ENCODE measurements at places on chromosomes 16 and 17.
A peak's percentile ranks its signal among the peaks of the same experiment; 100 is the strongest.

DNA sequence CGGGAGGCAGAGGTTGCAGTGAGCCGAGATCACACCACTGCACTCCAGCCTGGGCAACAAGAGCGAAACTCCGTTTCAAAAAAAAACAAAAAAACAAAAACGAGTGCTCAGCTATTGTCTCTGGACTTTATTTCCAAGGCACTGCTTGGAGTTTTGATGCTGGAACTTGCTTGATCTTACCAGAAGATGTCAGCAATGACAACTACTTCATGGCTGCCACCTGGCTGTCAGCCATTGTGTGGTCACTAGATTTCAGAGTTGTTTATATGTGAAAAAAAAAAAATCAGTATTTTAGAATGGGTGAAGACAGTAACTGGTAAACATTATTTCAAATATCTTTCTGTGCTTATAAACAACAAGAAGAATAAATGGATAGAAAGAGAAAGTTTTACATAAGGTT, 26.3 kb upstream of the OR4D1 start:
- DNase-seq = no peak

DNA sequence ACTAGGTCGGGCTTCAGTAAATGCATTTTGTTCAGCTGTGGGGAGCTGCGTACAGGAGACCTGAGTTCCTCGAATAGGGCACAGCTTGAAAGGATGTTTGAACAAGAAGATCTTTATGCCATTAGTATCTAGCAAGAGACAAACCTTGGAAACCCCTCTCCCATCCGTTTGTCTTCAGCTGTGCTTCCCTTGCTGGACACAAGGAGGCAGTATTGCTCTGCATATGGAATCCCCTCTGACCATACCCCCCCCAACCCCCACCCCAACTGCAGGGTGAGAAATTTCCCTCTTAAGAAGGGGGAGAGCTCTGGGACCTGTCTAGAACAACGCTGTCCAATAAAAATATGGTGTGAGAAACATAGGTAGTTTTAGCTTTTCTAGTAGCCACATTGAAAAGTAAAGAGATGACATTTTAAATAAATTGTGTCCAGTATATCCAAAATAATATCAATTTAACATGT, 1.6 kb downstream of the MRM1 start:
- no peak for DNase-seq

GRCh38 chr16:89449726-89450335, 40.5 kb downstream of the ANKRD11 start:
- DNase-seq = no peak

GRCh38 chr17:48724251-48725003, 1.4 kb downstream of the PRAC2 start:
- peak; percentile 63 for DNase-seq

DNA sequence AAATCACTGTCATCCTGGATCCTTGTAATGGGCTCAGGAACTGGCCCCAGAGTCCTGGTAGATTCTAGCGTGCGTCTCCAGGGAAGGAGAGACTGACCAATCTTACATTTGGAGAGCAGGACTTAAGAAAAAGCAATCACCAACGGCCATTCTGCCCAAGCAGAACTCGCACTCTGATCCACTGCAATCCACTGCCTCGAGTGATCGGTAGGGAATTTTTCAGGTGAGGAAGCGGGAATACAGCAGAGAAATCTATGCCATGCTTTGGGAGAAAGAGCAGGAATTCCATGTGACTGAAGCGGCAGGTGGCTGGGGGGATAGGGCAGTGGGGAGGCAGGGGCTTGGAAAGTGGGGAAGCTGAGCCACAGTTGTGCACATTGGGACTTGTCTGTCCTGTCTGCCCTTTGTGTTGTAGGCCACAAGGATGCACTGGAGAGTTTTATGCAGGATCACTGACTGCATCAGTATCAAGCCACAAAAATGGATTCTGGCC, 143.9 kb upstream of the HS3ST2 start:
- no peak for DNase-seq

DNA sequence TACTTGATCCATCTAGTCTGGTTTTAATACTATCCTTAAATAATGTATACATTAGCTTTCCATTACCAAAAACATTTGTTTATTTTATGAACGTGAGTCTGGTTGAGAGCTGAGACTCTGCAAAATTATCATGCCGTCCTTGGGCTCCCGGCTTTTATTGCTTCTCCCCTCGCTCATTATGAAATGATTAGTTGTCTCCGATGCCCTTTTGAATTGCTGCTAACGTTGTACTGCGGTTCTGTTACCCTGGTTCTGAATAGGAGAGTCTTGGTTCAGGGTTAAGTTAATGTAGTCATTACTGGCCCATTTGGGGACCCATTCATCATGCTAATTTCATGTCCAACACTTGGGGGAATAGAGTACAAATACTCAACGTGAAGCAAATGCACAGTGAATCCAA, 12.8 kb downstream of the XYLT1 start:
- no peak for DNase-seq

- no peak for DNase-seq
Measured at GRCh38 chr17:4443476-4443875, 9.7 kb downstream of the SPNS3 start.

GRCh38 chr17:45640141-45640850, 143.8 kb upstream of the CRHR1 start:
- DNase-seq = peak; percentile 53

DNA sequence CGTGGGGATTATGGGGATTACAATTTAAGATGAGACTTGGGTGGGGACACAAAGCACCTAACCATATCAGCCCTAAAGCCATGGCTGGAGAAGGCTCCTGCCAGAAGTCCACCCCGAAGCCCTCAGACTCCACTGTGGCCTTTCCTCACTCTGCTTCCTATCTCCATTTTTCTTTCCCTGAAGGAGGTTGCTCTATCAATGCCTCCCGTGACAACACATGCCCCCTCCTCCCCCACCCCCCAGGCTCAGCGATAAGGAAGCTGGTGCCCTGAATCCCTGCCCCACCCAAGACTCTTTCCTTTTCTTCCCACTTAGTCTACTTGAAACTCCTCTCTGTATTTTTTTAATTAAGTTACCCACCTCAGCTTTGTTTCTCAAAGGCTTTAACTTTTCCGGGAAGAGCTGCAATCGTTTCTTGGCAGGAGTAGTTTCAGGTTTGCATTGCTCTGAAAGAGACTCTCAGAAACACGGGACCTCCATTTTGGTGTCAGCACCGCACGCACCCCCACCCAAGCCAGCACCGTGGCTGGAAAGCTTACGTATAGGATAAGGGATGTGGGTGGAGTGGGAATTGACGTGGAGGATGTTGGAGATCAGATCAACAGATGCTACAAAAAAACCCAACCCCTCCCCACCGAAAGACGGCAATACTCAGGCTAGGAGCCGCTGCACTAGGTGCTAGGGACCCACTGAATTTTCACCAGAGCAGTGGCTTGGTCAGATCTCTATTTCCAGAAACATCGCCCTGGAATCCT, 15.2 kb upstream of the CA4 start:
- no peak for DNase-seq

GRCh38 chr16:12539185-12539929, 264.3 kb downstream of the CPPED1 start:
- no peak for DNase-seq

- DNase-seq = no peak
Measured at GRCh38 chr16:1455190-1456171, 11.1 kb upstream of the CCDC154 start.

- DNase-seq = no peak
Measured at GRCh38 chr17:61806081-61806828, 57.1 kb downstream of the BRIP1 start.

GRCh38 chr17:2085648-2085949, 30.7 kb downstream of the HIC1 start:
- no peak for DNase-seq

GRCh38 chr17:50161023-50161910, 4.5 kb upstream of the SGCA start:
- peak; percentile 90 for DNase-seq

DNA sequence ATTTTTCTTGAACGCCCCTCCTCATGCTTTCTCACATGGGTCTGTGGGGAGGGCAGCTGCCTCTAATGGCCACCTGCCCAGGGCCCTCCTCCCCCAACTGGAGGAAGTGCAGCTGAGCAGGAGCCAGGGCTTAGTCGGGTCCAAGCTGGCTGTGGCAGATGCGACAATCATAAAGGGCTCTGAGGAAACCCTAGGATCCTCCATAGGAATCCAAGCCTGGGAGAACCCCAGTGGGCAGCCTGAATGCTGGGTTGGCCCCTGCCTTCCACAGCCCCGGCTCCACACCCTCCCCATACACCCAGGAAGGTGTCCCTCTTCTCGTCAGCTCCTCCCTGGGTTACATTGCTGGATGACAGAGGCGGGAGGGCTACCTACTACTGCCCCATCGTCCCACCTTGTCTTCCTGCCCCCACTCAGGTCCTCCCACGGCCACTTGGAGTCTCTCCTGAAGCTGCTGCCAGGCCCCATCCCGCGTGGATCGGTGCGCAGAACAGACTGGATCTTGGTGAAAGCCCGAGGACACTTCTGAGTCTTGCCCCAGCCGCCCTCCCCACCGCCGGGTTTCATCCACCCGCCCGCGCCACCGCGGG, 15.6 kb upstream of the CBFB start:
- DNase-seq = no peak

DNA sequence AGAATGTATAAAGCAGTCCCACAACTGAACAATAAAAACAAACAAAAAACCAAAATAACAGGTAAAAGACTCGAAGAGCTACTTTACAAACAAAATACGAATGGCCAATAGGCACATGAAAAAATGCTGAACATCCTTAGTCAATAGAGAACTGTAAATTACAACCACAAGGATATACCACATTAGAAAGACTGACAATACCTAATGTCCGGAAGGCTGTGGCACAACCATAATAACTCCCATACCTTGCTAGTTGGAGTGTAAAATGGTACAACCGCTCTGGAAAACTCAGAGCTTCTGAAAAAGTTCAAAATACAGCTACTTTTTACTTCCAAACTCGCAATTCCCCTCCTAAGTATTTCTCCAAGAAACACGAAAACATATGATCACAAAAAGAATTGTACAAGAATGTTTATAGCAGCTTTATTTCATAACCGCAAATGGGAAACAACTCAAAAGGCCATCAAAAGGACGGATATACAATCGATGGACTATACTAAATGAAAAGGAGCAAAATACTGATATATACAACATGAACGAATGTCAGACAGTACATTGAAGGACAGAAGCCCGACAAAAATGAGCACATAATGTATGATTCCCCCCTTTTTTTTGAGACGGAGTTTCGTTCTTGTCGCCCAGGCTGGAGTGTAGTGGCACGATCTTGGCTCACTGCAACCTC, 2.3 kb downstream of the TP53 start:
- DNase-seq = no peak

- no peak for DNase-seq
Measured at GRCh38 chr16:67162506-67163163, 1.9 kb upstream of the HSF4 start.

DNA sequence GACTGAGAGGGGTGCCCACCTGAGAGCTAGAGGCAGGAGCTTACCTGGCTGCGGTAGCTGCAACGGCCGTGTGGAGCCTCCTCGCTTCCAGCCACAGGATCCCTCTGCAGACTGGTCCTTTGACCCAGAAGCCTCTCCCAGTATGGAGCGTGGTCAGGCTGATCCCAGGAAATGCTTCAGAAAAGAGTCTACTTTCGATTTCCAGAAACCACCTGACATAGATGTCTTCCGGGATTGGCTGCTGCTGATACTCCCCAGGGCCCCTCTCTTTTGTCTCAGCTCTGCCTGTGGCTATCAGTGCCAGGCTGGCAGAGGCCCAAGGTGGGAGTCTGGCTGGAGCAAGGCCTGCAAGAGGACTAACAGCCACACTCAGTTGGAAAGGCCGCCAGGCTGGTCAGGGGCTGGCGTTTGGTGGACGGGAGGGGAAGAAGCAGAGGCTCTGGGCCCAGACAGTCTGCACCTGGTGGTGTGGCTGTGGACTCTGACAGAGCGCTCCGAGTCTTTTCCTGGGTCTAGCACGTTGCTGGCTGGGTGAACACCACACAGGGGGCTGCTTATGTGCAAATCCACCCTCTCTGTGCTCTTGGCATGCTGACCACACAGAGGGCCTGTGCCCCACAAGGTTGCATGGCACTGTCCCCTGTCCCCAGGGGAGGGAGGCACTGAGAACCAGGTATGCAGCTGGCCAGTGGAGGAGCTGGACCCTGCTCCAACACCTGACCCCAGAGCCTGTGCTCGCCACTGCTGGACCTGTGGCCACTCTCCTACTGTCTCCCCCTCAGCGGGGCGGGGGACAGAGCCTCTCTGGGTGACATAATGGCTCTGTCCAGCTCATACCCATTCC, at the start of gene LGALS3BP:
Gene LGALS3BP (minus strand): TSS at position 144 of the 844 bp plus-strand sequence. CDS start 2,732 bp downstream, outside the sequence.
- DNase-seq = no peak

DNA sequence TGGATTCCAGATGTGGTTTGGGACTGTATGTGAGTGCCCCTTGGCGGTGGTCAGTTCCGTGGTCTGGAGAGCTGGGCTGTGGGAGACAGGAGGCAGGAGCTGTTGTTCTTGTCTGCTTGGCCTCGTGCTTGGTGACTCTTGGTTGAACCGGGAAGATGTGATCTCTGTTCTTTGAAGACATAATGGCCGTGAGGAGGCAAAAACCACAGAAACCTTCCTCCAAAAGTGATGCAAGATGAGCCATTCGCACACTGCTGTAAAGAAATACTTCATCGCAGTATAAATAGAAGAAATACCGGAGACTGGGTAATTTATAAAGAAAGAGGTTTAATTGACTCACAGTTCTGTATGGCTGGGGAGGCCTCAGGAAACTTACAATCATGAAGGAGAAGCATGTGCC, 128.8 kb downstream of the RAP1GAP2 start:
- no peak for DNase-seq

DNA sequence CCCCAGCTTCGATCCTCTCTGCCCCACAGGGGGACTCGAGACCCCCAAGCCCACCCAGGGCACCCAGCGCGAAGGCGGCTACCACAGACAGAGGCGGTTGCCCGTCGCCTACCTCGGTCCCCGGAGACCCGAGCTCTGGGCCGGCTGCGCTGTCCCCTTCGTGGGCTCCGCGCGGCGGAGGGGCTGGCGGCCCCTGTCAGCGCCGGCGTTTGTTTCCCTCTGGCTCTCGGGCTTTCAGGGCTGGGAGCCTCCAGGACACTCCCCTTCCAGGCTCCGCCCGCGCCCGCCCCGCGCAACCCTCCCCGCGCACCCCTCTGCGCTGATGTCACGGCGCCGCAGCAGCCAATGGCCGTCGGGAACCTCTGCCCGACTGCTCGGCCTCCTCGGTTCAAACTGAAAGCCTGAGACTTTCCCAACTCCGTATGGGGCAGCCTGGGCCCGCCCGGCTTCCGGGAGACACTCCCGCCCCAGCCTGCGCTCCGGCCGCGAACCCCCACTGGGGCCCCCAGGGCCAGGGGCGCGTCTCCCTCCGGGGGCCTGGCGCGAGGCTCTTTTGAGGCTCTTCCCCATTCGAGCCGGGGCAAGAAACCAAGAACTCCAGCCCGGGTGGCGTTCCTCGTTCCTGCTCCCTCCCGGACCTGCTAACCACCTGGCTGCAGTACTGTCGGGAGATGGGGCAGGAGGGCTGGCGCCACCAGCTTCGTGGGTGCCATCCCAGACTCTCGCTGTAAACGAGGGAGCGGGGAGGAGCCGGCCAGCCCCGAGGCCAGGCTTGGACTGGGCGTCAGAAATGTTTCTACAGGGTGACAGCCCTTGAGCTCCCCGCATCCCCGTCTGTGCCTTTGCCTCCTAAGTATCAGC, at the start of gene CDC42EP4:
Gene CDC42EP4 (minus strand): TSS at position 221 of the 861 bp plus-strand sequence. CDS start 25,501 bp downstream, outside the sequence.
- peak; percentile 70 for DNase-seq
